ENCODE measurements at places on chromosomes 11 and 22.

GRCh38 chr11:518463-519202, 11.6 kb upstream of the RNH1 start:
- no peak for DNase-seq

GRCh38 chr11:100810146-100810545, 123.1 kb downstream of the ARHGAP42 start:
- peak; percentile 30 for DNase-seq

DNA sequence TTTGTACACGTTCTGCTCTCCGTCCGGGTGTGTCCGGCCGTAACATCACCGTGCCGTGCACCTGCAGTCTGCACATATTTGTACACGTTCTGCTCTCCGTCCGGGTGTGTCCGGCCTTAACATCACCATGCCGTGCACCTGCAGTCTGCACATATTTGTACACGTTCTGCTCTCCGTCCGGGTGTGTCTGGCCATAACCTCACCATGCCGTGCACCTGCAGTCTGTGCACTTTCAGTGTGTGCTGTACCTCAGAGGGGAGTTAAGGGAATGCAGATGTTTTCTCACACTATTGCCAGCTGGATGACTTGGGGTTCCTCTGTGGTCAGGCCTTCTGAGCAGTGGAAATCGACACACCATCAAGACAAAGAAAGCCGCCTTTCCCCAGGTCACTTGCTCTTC, 4.2 kb downstream of the TTLL8 start:
- DNase-seq = no peak

GRCh38 chr11:119371778-119372182, 9.7 kb downstream of the USP2 start:
- DNase-seq = peak; percentile 45

GRCh38 chr11:8092587-8093424, 11.8 kb downstream of the TUB start:
- DNase-seq = peak; percentile 41

GRCh38 chr11:14330881-14331280, 28.1 kb downstream of the RRAS2 start:
- no peak for DNase-seq

GRCh38 chr22:30890686-30891442, 77.7 kb downstream of the MORC2 start:
- no peak for DNase-seq

DNA sequence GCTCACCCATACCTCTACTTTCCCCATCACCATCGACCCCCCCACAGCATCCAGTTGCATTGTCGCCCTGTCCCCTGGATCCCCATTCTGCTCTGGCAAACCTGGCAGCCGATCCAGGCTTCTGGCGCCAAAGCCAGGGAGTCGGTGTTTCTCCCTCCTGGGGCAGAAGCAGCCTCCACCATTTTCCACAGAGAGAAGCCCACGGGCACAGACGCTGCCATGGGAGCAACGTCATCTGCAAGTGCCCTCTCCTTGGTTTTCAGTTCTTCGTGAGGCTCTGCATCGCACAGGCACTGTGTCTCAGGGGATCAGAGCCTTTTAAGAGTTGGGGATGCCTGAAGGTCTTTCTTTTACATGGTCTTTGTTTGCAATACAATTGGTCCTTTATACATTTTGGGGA, 2.3 kb downstream of the YPEL4 start:
- no peak for DNase-seq

DNA sequence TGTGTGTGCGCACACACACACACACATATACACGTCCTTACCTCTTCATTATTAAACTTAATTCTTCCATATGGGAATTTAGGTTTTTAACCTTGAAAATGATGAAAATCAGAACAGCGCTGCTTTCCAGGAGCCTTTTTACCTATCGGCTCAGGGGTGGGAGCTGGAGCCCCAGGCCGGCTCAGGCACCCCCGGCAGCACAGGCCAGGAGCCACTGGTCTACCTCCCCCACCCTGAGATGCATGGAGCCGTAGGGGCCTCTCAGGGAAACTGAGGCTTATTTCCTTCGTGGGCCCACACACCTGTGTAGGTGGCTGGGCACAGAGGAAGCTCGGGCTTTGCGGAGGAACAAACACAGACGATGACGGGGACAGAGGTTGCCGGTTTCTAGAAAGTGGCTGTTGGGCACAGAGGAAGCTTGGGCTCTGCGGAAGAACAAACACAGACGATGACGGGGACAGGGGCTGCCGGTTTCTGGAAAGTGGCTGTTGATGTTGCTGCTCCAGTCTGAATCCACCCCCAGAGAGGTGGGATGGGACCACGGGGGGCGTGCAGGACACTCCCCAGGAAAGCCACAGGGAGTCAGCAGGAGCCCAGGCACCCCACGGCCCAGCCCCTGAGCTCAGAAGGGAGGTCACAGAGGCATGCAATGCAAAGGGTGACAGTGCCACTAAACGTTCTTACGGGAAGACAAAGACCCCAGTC, 149.4 kb downstream of the BRD1 start:
- DNase-seq = no peak

DNA sequence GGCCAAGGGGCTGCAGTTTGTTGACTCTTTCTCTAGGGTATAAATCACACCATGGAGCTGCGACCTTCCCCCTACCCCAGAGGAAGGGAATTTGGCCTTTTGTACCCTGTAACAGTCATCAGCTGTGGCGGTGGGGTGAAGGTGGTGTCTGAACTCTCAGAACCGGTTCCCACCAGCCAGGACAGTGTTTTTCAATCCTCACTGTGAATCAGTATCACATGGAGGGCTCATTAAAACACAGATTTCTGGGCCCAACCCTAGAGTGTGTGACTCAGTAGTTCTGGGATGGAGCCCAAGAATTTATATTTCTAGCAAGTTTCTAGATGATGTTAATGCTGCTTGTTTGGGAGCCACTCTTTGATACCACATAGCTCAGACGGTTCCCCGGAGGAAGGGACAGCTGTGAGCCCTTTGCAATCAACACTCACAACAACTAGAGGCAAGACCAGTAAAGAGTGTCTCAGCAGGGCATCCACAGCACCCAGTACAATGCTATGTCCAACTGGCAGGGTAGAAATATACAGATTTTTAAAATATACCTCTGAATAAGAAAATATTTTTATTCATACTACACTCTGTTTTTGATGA, 43.9 kb upstream of the FAT3 start:
- DNase-seq = no peak

DNA sequence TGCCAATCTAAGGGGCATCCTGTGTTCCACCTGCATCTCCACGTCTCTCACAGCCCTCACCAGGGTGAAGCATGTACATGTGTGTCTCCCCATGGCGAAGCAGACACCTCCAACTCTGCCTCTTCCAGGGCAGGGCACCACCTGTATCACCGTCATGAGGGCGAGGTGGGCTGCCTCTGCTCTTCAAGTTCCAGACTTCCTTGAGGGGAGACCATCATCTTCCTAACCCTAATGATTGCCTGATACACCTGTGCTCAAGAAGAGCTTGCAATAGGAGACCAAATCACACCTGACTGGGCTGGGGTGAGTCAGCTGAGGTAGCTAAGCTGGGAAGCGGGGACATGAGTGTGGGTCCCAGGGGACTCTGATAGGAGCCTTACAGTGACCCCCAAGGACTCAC, 43.7 kb downstream of the GAB4 start:
- no peak for DNase-seq
